ENCODE measurements at places on chromosomes 4 and X.

GRCh38 chrX:42459735-42460134 lies 318.2 kb downstream of the PPP1R2C start:
- DNase-seq: no peak

DNA sequence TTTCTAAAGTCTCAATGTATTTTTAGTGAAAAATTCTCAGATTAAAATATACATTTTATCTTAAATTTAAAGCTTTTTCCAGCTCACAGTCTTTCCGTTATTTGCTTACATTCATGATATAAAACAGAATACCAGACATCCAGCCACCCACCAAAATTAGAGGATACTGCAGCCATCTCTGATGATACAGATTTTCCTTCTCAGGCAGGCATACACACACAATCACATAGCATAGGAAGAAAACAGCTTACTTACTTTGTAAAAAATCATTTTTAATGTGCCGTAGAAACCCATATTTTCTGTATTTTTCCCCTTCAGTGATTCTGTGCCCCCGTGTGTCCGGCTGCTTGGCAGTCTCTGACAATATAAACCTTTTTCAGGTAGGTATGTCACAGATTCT lies 183.7 kb downstream of the FBXW7 start:
- no peak for DNase-seq

GRCh38 chrX:16730450-16730849 lies 11.0 kb downstream of the SYAP1 start:
- no peak for DNase-seq

DNA sequence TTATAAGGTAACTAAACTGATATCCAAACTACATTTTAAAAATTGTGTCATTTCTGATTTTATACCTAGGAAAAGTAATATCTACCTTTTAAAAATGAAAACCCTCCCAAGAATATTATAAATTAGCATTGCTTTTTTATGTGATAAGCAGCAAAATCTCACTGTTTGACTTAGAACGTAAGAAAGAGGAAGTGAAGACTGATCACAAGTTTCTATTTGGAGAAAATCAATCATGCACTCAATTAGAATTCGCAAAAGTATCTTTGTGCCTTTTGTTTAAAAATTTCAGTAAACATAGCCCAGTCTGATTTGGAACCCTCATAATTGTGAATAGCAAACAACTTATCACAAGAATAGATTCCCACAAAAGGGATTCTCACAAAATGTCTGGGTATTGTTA lies 142.7 kb downstream of the TENM3 start:
- no peak for DNase-seq

- DNase-seq: no peak
These were observed 127.9 kb downstream of the TACR3 start for GRCh38 chr4:103591841-103592240.

- no peak for DNase-seq
These were observed 247.5 kb downstream of the GABRG1 start for GRCh38 chr4:45876235-45876890.

DNA sequence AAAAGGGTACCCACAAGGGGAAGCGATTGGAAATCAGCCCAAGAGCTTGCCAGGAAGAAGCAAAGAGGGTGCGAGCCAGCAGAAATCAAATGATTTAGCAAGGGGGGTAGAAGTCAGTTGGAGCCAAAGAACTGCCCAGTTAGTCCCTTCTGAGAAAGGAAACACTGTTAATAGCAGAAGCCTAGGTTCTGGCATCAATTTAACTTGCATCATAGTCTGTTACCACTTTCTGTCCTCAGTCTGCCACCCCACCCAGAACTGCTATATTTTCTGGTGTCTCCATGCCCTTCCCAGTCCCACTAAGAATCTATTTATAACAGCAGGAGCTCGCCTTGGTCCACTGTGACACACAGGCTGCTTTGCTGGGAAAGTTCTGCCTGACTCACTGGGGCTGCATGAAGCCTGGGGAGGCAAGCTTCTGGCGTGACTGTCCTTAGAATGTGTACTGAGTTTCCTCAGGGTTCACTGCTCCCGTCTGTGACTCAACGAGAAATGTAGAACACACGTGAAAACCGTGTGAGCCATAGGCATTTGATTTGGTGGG lies 157.8 kb upstream of the TTC29 start:
- no peak for DNase-seq

- no peak for DNase-seq
These were observed 211.1 kb upstream of the NUDT6 start for GRCh38 chr4:123133397-123134050.

Data from stimulated activated CD4-positive, alpha-beta T cell treated with anti-CD3 and anti-CD28 coated beads, TNF-alpha, amount 100 ng/mL, for 24 hours (primary cell).